NCI-H526 treated with DMSO at 0.1 percent for 48 hours (cell line): ENCODE measurements at places on chromosomes 1 and 21.

DNA sequence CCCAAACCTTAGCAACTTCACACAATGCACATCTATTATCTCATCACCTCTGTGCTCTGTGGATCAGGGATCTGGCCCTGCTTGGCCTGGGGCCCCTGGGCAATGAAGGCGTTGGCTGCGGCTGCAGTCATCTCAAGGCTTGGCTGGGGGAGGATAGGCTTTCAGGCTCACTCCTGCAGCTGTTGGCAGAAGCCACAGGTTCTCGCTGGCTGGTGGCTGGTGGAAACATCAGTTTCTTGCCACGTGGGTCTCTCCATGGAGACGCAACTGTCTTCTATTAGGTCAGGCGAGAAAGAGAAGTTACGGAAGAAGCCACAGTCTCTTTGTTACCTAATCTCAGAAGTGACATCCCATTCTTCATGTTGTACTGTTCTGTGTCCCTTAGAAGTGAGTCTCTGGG, 3.6 kb upstream of the NPPA start:
- no peak for DNase-seq

DNA sequence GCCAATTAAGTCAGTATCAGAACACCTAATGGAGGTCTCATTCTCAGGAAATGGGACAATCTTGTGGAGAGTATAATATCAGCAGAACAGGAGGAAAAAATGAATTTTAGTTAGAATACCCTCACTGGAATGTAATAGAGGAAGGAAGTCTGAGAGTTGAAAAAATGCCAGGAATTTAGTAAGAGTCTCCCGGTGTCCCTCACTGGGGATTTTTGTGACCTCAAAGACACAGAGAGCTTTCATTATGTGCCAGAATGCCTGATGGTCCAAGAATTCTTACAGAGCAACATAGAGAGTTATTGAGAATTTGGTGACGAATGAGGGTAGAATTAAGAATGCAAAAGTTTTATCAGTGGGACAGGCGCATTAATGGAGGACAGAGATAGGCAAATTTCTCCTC, 443.5 kb upstream of the B3GALT2 start:
- DNase-seq, result no peak

- no peak for DNase-seq
These were observed 11.4 kb downstream of the MAST2 start for GRCh38 chr1:45814776-45815175.

DNA sequence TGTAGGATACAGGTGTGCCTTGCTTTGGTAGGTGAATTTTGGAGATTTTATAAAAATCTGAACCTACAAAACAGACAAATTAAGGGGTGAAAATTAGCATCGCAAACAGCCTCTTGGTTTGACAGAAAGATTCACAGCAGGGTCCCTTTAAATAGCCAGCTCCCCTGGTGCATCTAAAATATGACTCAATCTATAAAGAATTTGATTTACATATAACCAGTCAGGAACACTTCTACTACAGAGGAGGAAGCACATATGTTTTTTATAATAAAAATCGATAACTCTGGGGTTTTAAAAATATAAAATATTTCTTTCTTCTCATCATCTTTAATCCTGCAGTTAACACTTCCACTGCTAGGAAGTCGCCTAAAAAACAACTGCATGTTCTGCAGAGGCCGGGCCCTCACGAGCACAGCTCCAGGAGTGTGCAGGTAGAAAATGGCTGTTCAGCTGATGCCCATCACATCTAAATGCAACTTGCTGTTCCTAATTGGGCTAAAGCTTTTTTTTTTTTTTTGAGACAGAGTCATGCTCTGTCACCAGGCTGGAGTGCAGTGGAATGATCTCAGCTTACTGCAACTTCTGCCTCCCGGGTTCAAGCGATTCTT, 203.4 kb downstream of the HS2ST1 start:
- no peak for DNase-seq

- no peak for DNase-seq
These were observed 56.4 kb downstream of the WDR3 start for GRCh38 chr1:117985973-117986372.

GRCh38 chr1:12173631-12174121, 6.9 kb downstream of the TNFRSF1B start:
- no peak for DNase-seq
